ENCODE measurements at places on chromosomes 12 and 14.

DNA sequence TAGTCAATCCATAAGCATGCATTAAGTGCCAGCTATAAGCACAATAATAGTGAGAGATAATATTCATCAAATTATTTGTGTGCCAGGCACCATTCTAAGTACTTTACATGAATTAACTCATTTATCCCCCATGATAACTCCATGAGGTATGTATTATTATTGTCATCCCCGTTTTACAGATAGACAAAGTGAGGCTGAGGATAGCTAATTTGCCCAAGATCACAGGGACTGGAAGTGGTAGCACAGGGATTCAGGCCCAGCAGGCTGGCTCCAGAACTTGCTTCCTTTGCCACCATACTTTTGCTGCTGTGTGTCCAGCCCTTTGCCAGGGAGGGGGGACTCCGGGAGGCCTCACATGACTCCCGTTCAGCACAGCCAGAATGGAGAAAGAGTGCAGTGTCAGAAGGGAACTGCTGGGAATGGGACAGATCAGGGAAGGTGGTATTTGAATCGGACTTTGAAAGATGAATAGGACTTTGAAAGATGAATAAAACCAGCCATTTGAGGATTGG lies 128.0 kb upstream of the PWP1 start:
- DNase-seq = no peak

- DNase-seq = no peak
These were observed 20.5 kb downstream of the DERA start for GRCh38 chr12:15931590-15932053.

DNA sequence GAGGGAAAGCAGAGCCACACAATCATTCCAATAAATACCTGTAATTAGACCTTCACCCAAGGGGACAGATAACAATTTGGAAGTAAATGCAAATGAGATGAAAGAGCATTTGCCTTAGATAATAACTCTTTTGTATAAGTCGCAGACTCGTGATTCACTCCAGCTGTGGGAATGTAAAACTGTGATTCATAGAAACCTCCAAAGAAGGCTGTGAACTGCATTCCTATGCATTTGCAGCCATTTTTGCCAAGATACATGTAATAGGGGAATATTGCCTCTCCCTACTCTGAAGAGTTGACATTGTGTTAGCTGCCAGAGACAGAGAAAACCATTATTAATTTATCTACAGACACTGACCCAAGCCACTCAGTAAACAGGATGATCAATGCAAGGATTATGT lies 181.9 kb upstream of the ARHGAP5 start:
- DNase-seq = no peak

- DNase-seq = no peak
These were observed 20.2 kb downstream of the P2RX2 start for GRCh38 chr12:132638541-132639408.

DNA sequence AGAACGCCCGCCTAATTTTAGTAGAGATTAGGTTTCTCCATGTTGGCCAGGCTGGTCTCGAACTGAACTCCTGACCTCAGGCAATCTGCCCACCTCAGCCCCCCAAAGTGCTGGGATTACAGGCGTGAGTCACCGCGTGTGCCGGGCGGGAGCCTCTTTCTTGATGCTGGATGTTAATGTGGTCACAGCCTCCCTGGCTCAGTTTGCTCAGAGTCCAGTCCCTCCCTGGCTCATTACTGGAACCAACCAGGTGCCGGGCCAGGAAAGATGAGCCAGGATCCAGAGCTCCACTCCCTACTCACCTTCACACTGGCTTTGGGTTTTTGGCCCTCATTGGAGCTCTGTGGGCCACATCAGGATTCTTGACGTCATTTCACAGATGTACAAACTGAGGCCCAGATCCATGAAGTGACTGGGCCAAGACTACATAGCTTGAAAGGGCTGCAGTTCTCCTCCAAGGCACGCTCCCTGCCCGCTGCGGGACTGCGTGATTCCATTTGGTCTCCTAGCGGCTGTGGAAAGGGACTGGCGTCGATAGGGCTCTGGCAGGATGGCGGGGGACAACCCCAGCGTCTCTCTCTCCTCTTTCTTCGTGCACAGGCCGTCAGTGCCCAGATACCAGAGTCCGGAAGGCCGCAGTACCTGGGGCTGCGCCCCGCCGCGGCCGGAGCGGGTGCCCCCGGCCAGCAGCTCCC lies 5.1 kb upstream of the SHMT2 start:
- DNase-seq = no peak

- no peak for DNase-seq
These were observed 239.8 kb downstream of the PRKD1 start for GRCh38 chr14:29687866-29688265.

DNA sequence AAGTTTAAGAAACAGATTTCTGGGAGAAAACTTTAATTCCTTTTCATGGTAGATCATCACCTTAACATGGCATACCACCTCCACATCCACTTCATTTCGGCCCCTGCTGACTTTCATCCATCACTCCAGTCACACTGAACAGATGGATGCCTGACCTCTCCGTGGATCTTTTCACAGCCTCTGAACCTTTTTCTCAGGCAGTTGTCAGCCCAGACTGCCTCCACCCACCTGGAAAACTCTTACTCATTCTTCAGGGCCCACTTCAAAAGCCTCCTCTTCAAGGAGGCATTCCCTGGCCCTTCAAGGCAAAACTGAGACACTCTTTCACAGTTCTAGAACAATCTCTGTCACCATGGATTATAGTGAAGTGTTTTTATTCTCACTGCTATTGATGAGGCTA lies 52.9 kb downstream of the GXYLT1 start:
- no peak for DNase-seq

- DNase-seq = no peak
These were observed 59.7 kb upstream of the ARID2 start for GRCh38 chr12:45669792-45670191.

Measured in neural crest cell (in vitro differentiated cells).